Left renal cortex interstitium (tissue), 4 donors: ENCODE measurements at places on chromosomes 12 and 14.

- DNase-seq, result no peak
Observed at GRCh38 chr12:74482115-74482514, 55.5 kb upstream of the ATXN7L3B start.

DNA sequence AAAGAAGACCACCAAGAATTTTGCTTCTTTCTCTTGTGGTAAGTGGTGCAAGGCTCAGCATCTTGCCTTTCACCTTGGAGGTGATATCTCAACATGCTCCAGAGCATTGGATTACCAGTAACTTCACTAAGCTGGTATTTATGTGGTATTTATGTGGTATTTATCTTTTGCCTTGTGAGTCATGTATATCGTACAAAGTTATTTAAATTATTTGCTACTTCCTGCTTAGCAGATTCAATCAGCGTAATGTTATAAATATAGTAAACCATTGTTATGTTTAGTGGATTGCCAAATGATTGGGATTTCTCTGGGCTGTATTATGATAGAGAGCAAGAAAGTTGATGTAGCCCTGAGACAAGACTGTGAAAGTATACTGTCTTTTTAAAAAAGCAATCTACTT, 366.4 kb downstream of the IPO8 start:
- DNase-seq, result no peak

DNA sequence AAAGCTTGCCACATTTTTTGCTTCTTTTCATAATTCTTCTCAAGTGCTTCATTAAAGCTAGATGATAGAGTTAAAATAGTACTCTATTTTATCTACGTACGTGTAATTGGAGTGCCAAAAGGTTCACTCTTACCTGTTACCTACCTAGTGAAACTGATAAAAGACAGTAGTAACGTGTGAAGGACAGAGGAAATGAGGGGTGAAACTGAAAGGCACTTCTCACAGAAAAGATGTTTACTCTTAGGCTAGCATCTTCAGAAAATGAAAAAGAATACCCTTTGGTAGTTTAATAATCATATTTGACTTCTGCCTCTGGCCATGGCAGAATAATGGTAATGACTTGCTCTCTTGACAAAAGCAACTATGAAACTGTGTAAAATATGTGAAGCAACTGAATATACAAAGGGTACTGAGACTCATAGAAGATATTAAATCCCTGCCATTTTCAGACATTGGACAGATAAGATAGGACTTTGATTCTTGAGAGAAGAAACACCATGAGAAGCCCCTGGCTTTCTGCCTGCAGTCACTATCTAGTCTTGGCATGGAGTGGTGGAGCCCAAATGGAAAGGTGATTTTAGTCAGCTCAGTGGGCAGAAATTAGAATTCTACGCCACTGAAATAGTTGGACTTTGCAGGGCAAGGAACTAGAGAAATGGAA, 6.3 kb upstream of the EVL start:
- no peak for DNase-seq

GRCh38 chr12:46267575-46267824, 1.3 kb downstream of the SLC38A1 start:
- DNase-seq, result no peak

DNA sequence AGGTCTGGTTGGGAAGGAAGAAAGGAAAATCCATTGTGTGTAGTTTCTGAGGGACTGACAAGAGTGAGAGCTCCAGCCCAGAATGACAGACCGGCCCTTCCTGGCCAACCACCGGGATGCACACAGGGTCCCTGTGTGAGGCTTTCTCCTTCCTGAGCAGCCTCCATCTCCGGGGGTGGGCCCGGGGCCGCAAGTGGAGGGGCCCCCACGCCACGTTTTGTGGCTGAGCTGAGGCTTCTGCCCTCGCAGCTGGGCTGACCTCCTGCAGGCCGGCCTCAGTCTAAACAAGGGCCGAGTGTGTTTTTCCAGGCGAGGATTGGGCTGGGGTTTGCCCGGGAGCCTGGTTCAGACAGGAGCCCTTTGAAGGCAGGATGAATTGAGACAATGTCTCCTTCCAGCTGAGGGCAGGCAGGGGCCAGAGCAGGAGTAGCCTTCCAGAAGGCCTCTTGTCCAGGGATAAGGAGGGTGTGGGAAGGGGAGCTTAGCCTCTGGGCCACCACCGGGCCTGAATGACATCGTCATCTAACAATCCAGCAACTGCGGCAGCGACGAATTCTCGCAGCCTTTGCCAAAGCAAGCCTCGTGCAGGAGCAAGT, 96.5 kb upstream of the NCOR2 start:
- DNase-seq, result no peak

GRCh38 chr12:109847142-109847735, 14.0 kb upstream of the TRPV4 start:
- no peak for DNase-seq

DNA sequence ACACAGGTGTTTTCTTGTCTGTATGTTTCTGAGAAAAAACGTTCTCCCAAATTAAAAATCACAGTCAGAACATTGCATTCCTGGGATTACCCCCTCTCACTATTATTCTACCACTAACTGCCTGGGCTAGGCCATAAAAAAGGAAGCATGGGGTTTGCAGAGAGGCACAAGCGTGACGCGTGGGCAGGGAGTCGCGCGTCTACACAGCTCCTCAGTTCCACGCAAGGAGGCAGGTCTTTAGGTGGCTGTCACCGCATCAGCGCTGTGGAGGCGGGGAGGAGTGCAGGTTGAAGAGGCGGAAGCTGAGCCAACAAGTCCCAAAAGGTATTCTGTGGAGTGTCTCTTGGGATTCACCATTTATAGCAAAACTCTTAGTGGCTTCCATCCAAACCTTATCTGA, 109.9 kb downstream of the RIMBP2 start:
- no peak for DNase-seq
